ENCODE measurements at places on chromosomes 3 and 15.
A peak's percentile ranks its signal among the peaks of the same experiment; 100 is the strongest.

GRCh38 chr3:97719156-97719821, 45.3 kb upstream of the ARL6 start:
- DNase-seq = peak; percentile 72

GRCh38 chr3:45321607-45322391, 66.6 kb upstream of the LARS2 start:
- peak; percentile 8 for DNase-seq

DNA sequence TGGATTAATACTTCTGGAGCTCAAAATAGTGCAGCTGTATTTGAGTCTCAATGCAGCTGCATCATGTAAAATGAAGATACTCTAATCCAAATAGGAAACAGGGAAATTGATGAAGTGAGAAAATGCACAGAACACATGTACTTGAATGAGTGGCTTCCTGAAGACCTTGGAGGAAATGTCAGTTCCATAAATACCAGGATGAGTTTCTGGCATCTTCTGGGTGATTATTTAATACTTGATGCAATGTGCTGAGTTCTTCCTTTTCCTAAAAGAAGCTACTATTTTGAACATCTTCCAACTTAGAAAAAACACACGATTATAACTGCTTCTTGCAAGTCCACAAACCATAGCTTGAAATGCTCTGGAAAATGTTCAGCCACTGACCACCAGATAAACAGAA, 162.8 kb downstream of the SLC9A9 start:
- DNase-seq = no peak

DNA sequence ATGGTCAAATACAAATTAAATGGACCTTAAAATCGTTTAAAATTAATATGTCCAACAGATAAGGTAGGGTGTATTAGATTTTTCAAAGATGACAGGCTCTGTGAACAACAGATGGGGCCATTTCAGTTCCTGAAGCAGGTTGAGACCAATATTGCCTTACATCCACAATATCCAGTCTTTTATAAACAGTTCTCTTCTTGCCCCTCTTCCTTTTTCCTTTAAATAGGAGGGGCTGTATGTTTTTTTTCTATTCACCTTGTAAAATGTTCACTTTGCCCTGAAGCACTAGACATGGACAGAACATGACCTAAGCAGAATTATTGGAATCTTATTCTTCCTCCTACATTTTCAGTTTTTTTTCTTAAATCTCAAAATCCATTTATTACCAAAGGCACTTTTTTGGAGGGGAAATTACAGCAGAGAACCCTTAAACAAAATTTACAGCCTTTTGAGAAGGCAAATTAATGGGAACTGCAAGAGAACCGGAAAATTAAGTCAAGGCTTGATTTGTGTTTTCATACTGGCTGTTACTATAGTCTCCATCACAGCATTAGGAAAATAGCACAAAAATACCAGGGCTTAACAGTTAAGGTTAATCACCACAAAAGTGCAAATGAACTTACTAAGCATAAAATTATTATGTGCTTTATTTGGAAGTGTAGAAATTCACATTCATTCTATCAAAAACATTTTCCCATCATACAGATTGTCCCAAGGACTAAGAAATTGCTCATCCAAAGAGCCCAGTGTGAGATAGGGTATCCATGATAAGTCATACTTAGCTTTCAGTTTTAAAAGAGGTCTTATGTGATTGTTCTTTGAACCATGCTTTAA, 55.8 kb downstream of the CMSS1 start:
- no peak for DNase-seq

DNA sequence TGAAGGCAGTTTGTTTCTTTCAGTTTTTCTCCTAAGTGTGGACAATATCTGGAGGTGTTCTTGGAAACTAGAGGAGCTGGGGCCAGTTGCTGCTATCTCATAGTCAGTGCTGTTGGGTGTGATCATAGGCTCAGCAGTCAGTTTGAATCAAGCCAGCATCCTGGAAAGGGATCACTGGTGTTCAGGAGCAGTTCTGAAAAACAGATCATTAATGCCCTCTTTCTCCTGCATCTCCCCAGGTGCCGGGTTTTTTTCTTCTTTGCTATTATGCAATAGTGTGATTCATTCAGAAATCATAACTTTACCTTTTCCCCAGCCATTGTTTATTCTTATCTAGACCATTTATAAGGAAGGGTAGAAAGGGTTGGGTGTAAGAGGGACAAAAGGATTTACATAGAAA, 24.0 kb downstream of the LNP1 start:
- DNase-seq = no peak

GRCh38 chr3:44721231-44722102, 8.0 kb upstream of the ZNF501 start:
- no peak for DNase-seq

DNA sequence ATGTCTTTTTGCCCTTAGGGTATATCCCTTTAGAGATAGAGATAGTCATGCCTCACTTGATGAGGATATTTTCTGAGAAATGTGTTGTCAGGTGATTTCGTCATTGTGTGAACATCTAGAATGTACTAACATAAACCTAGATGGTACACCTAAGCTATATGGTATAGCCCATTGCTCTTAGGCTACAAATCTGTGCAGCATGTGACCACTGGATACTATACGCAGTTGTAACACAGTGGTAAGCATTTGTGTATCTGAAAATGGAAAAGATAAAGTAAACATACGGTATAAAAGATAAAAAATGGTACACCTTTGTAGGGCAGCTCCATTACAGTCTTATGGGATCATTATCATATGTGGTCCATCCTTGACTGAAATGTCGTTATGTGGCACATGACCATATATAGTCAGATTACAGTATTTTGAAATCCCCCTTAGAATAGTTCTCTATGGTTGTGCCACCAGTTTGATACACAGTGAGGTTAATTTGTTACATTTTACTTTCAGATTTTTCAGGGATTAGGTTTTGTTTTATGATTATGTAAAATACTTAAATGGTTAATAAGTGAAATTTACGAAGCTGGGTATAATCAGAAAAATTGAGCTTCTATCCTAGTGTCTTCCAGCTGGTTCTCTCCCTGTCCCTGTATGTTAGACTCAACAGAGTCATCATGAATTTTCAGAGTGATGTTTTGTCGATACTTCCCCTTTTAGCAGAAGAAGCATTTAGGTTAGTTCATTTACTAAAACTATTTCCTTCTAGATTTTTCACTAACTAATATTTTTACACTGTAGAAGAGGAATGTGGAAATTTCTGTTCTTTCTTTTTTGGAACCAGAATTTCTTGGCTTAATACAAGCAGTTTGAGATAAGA, 12.8 kb downstream of the SETD5 start:
- no peak for DNase-seq

- no peak for DNase-seq
Measured at GRCh38 chr3:32453346-32453745, 49.3 kb downstream of the CMTM6 start.

- no peak for DNase-seq
Measured at GRCh38 chr3:106530367-106530766, 661.6 kb upstream of the CBLB start.

GRCh38 chr3:37993820-37994638, 3.4 kb downstream of the VILL start:
- DNase-seq = peak; percentile 76

GRCh38 chr3:185549122-185549521, 3.3 kb downstream of the LIPH start:
- DNase-seq = peak; percentile 93

GRCh38 chr3:72339670-72340030, 508.6 kb downstream of the SHQ1 start:
- DNase-seq = no peak

DNA sequence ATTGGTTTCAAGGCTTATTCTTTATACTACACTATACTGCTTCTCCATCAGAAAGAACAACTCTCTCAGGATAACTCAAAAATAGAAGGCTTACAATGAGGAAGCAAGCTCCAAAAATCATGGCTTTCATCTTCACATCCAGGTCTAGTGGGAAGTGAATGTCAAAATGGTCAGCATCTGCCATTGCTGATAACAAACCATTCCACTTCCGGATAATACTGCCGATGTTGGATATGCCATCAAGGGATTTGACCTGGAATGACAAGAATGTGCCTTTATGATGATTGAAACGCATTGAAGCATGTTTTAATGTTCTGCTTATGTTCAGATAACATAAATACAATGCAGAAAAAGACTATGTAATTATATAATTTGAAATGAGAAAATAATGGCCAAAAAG, 34.0 kb upstream of the PLOD2 start:
- DNase-seq = no peak

- DNase-seq = peak; percentile 5
Measured at GRCh38 chr3:169907476-169907875, 3.9 kb upstream of the SAMD7 start.

DNA sequence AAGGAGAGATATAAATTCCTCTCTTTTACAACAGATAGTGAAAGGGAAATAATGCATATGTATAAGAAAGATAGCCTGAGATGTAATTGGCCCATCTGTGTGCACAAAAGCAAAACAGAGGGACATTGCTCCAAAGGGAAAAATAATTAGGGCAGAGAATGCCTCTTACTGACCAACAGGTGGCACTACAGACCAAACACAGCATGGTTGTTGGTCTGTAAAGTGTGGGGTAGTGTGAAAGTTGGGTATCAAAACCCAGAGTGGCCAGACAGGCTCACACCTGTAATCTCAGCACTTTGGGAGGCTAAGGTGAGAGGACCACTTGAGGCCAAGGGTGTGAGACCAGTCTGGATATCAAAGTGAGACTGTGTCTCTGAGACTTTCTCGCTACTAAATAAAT, 4.5 kb upstream of the TLNRD1 start:
- DNase-seq = peak; percentile 30

DNA sequence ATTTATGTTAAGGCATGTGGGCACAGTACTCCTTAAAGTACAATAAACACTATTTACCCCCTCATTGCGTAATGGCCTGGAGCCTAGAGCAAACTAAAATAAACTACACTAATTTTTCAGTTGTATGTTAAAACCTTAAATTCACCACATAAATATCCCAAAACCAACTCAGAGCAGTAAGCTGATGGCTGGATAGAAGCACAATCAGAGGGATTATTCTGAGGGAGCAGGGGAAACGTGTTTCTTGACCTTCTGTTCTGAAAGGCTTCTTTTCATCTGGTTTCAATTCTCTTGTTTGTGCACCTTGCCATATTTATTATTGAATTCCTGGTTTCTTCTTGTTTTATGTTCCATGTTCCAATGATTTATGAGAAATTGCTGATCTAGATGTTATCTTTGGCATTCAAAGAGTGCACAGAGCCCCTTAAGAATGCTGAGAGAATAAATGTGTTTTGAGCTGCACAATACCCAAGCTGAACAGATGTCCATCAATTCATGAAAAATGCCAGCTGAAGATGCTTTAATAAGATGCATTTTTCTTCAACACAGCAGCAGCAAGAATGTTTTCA, 29.6 kb downstream of the RPL22L1 start:
- DNase-seq = no peak

GRCh38 chr3:2985479-2985878, 124.7 kb downstream of the IL5RA start:
- no peak for DNase-seq

DNA sequence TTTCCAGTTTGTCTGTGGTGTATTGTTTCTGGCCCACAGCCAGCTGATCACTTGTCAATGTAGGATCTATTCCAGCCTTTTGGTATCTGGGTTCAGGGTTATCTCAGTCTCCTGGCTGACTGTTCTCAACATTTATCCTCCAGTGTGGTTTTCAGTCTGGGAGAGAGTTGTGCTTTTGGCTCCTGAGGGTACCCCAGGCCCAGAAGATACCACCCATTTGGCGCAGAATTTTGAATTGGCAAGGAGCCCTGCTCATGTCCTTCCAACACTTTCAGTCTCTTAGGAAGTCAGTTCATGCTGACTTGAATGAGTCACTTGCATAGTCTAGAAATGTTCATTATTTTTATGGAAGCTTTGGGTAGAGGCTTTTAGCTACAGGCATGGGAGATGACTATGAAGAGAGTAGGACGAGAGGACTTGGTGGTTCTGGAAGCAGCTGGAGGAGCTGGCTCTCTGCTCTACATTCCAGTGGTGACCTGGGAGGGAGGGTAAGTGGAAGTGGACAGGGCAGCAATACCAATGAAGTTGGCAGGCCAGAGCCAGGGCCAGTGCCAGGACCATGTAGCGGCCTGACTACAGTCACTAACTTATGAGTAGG, 7.2 kb downstream of the POLR2H start:
- peak; percentile 23 for DNase-seq

GRCh38 chr3:157752956-157753786, 250.0 kb upstream of the VEPH1 start:
- no peak for DNase-seq

- DNase-seq = no peak
Measured at GRCh38 chr15:34065261-34065660, 26.3 kb upstream of the AVEN start.

- DNase-seq = peak; percentile 45
Measured at GRCh38 chr3:21330293-21330692, 420.7 kb downstream of the ZNF385D start.

DNA sequence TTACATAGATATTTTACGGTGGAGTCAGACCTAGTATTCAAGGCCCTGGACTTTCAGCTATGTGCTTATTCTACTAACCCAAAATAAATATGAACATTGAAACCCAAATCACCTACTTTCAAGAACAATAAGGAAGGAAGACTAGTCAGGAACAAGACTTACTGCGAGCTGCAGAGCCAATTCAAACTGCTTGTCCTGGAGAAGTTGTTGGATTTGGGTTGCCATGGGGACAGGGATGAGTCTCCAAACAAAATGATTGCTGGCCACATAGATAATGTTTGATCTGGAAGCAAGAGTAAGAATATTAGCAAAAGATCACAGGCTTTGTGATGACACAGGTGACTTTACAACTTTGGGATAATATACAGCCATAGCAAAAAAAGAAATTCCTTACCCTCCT, 21.6 kb upstream of the PLA2G4F start:
- DNase-seq = no peak

- no peak for DNase-seq
Measured at GRCh38 chr3:133763797-133764683, 17.8 kb downstream of the TF start.

All from kidney tubule cell (primary cell).